ENCODE measurements at places on chromosomes 4 and X.

GRCh38 chr4:74426101-74426500, 18.8 kb upstream of the AREG start:
- DNase-seq, result no peak

DNA sequence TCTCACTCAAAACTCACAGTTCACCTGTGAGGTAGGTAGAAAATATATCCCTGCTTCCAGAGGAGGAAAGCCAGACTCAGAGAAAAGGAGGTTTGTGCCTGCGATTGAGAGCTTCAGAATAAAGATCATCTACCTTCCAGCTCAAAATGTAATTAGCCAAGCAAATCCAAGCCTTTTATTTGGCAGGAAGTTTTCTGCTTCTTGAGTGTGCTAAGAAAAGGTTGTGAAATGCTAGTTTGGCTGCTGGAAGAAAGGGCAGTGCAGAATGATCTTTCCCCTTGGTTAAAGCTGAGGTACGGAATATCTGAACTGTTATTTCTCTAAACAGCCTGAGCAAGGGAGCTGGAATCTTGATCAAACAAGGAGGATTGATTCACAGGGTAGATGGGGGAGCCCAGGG, 59.7 kb upstream of the VCX3B start:
- no peak for DNase-seq

GRCh38 chr4:7771541-7772507, 167.8 kb downstream of the AFAP1 start:
- no peak for DNase-seq

- no peak for DNase-seq
Observed at GRCh38 chr4:8540991-8541390, 39.2 kb upstream of the GPR78 start.

Data from coronary artery (tissue), 2 donors.